ENCODE measurements at places on chromosomes 3 and 15.

GRCh38 chr15:60563539-60564404, 84.8 kb upstream of the ICE2 start:
- ATAC-seq, result peak; percentile 71

- ATAC-seq, result no peak
These were observed 2.1 kb downstream of the SCN5A start for GRCh38 chr3:38647217-38647970.

DNA sequence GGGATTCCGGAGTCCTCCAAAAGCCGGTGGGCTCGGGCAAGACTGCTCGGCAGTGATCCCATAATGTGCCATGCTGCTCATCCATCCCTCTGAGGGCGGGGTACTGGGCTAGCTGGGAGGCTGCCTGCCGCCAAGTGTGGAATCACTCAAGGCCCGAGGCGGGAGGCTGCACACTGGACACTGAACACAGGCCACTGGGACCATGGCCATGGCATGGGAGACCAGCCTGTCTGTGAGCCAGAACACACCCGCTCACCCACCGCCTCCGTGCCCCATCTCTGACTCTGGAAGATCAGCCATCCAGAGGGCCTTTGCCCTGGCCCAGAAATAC, 1.4 kb downstream of the C3orf22 start:
- no peak for ATAC-seq

DNA sequence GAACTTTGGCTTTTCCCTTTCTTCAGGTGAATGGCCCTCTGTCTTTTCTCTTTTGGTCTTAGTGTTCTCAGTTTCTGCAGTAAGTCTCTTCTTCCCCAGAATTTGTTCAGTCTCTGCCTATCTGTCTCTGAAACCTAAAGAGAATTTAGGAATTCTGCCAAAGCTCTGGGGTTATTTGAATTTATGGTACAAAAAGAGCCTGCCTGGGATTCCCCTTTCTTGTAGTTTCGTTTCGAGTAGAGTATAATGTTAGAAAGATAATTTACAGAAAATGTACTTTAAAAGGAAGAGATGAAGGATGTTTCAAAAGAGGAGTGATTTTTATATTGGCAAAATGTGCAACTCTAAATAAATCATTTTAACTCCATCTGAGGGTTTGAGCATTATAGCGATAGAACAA, 247.4 kb upstream of the SATB1 start:
- no peak for ATAC-seq

GRCh38 chr3:71389911-71390573, 193.5 kb downstream of the FOXP1 start:
- ATAC-seq, result peak; percentile 30

- ATAC-seq, result no peak
These were observed 33.0 kb downstream of the SRP14 start for GRCh38 chr15:40006003-40006402.

DNA sequence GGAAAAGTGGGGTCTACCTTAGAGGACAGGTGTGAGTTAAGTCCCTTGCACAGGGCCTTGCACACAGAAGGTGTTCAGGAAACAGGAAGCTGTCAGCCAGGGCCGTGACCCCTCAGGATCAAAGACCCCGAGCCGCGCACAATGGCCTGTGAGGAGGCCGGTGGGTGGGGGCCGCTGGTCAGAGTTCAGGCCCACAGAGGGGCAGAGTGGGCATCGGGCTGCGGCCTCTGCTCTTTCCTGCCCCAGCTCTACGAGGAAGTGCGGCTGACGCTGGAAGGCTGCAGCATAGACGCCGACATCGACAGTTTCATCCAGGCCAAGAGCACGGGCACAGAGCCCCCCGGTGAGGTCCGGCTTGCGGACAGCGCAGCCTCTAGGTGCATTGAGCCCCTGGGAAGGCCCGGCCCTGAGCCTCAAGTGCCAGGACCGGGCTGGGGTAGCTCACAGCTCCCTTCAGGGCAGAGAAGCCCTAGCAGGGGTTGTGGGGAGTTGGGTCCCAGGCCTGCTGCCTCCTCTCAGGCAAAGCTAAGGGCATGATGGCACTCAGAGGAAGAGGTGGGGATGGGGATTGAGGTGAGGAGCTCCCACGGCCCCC, 37.2 kb downstream of the PSTPIP1 start:
- ATAC-seq, result no peak

- no peak for ATAC-seq
These were observed 458.4 kb upstream of the ADAMTS9 start for GRCh38 chr3:65146179-65146578.

DNA sequence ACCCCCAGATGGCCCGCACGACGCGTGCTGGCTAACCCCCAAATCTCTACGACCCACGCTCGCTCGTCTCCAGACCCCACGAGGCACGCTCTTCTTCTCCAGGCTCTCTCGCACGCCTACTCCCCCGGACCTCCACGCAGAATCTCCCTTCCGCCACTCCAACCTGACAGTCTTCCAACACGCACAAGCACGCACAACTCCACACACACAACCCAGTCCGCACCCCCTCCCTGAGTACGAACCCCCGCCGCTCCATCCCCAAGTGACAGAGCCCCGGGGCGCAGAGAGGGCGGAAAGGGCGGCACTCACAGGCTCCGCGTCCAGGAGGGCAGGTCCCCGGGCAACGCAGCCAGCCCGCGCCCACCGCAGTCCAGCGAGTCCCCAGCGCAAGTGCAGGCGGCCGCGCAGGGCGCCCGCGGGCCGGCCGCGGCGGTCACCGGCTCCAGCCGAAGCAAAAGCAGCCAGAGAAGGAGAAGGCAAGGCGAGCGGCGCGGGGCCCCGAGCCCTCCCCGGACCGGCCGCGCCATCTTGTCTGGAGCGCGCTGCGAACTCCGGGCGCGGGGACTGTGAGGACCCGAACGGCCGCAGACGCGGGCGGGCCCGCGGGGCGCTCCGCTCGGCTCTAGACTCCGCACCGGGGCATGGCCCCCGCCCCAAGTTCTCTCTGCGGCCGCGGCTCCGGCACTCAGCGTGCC, 794 bp downstream of the LRIG1 start:
- ATAC-seq, result peak; percentile 7

- peak; percentile 34 for ATAC-seq
These were observed 345.6 kb upstream of the THBS1 start for GRCh38 chr15:39235084-39235795.

DNA sequence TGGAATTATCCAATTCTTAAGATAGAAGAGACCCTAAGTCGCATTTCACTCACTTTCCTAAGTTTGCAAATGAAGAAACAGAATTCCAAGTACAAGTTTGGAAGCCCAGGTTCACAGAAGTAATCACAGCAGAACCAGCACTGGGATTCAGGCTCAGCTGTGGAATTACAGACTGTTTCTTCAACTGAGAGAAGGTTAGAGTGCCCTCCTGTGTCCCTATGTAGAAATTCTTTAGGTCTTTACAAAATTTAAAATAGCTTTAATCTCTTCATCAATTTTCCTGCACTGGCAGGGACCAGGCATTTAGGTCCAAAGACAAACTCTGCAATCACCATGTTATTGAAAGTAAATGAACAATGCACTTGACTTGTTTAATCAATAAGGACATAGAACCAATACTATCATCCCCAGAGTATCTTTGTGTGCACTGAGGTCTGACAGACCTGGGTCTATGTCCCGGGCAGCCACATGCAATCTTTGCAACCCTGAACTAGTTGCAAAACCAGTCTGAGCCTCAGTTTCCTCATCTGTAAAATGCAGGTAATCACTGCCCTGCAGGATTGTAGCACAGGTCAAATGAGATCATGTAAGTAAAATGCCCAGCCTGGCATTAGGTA, 96.3 kb upstream of the ZBED2 start:
- ATAC-seq, result no peak

- ATAC-seq, result no peak
These were observed 28.5 kb downstream of the TM2D3 start for GRCh38 chr15:101623367-101624304.

GRCh38 chr15:80660119-80660518, 35.0 kb upstream of the ABHD17C start:
- ATAC-seq, result no peak

DNA sequence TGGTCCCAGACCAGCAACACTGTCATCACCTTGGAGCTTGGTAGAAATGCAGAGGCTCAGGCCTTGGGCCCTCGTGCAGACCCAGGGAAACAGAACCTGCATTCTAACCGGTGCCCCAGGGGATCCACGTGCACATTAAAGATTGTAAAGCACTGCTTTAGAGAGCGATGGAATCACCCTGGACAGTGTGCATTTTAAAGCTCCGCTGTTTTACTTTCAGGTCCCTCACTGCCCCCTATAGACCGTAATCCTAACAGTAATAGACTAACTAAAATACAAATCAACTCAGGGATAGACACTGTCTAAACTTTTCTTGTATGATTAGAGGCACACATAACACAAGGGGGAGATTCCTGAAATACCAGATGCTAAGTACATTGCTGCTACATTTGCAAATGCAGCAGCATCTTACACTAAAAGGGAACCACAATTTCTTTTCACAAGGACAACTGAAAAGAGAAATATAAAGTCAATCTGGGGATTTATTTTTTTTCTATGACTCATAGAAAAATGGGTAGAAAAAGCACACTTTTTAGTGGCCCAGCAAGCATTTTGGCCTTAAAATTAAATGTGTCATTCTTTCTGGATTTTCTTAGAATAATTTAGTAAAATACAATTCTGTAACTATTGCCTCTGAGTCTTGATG, 10.5 kb upstream of the SH3GL3 start:
- no peak for ATAC-seq

DNA sequence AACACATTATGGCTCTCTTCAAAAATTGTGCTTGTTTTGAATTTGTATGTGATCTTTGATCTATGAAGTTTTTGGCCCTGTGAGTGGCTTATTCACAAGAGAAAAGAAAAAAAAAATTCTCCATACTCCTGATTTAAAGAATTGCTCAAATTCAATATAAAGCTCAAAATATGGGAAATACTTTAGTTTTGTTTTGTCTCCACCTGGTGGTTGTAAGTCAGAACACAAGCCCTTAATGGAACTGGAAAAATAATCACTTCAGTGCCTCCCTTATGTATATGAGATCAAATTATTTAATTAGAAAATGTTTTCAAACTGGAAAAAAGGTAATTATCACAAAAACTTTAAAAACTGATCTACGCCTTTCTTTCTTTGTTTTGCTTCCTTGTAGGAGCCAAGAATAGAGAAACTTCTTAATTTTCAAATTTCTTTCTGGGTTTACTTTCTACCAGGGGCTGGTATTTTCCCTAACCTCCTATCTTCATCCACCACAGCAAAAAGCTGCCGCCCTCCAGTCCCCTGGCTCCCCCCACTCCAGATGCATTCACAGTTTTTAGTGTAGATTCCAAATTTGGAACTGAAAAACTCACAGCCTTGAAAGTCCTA, 50.6 kb downstream of the SERP1 start:
- peak; percentile 31 for ATAC-seq

DNA sequence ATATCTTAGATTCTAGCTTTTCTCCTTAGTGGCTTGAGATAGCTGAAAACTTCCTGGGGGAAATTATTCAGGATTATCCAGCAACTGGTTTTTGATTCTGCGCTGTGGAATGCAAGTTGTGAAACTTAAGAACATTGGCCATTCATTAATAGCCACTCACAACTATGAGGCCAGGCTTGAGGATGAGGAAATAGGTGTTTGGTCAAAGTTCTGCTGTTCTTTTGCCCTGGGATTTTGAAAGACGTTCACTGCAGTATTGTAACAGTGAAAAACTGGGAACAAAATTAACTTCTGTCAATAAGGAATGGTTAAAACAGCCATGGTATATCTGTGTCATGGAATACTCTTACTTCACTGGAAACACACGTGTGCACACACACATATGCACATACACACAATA, 44.1 kb downstream of the CTXND1 start:
- ATAC-seq, result no peak

DNA sequence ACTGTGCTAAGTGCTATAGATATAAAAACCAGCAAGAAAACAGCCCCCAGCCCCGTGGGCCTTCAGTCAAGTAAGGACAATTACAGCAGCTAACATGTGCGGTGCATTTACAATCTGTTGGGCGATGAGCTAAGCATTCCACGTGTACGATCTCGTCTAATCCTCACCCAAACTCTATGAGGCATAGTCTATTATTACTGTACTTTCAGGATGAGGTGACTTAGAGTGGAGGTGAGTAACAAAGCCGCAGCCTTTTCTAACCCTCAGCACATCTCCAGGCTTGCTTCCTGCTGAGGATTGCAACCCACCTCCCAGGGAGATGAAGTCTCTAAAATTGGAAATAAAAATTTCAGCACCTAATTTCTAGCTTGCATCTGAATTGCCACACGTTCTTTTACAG, 53.2 kb upstream of the MCF2L2 start:
- ATAC-seq, result peak; percentile 98

DNA sequence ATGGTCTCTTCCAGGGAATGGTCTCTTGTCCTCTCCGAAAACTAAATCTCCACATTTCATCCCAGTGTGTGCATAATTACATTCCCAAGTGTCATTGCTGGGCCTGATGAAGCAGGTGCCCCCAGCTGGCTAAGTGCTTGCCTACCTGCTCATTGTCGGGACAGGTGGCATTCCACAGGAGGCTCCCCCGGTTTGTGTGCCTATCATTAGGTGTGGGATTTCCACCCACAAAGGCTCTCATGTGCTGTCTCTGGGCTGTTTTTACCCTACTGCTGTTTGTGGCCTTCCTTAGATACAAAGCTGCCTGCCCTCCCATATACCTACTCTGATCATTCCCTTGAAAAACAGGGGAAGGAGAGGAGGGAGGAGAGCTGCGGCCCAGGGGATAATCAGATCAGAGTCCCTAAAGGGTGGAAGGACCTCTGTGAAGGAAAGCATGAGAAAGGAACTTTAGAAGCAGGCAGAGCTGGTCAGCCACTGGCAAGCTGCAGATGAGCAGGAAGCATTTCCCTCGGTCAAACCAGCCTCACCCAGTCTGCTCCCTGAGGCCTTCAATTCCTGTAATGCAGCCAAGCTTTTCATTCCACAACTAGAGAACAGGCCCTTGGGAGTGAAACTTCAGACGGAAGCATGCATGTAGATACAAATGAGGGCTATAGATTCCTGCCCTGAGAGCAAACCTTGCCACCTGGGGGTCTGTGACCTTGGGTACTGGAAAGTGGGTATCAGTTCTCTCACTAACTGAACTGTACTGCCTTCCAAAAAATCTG, 60.7 kb upstream of the HEG1 start:
- no peak for ATAC-seq

DNA sequence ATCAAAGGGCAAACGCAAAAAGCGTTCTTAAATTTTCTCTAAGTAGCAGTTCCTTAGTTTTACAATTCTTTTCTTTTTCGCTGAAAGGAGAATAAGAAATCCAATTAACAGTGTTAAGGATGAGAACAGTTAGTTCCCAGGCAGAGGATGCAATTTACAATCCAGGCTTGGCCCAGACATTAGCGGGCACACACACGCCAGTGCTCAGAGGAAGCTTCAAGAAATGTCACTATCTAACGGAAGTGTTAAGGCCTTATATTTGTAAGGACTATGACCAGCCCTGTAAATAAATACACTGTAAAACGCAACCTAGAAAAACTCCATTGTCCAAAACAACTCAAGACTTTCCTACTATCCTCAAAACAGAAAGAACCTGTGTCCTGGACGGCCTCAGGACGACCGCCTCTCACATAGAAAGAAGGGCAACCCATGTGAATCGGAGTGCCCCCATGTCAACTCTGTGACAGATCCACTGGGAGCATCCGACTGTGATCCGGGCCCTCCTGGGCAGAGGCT, 1.3 kb downstream of the ACAP2 start:
- ATAC-seq, result no peak

GRCh38 chr3:50304601-50305000, 1.2 kb upstream of the HYAL1 start:
- peak; percentile 66 for ATAC-seq
